Small intestine (tissue), 16 donors: ENCODE measurements at places on chromosomes 12 and 14.

- H3K4me3 ChIP-seq = no peak overlapping the region
- no peaks in the 10 kb centered on the region for H3K36me3 ChIP-seq
- no peak overlapping the region for H3K27ac ChIP-seq
Measured at GRCh38 chr12:67541625-67541991, 106.9 kb upstream of the DYRK2 start.

DNA sequence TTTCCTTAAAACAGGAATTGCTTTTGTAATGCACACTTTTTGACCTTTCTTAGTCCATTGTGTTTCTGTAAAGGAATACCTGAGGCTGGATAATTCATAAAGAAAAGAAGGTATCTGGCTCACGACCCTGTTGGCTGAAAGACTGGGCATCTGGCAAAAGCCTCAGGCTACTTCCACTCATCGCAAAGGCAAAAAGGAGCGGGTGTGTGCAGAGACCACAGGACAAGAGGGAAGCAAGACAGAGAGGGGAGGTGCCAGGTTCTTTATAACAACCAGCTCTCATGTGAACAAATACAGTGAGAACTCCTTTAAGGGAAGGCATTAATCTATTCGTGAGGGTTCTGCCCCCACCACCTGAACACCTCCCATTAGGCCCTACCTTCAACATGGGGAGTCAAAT is 182.1 kb downstream of the C12orf50 start:
- H3K27me3 ChIP-seq = no peaks in the 10 kb centered on the region
- no peak for DNase-seq
- no peaks in the 10 kb centered on the region for H3K4me1 ChIP-seq
- H3K27ac ChIP-seq = no peak overlapping the region

GRCh38 chr14:76514213-76514998 is 138.5 kb downstream of the ESRRB start:
- no peak overlapping the region for H3K27ac ChIP-seq
- no peak for DNase-seq
- no peak overlapping the region for H3K4me3 ChIP-seq

GRCh38 chr12:16636435-16637055 is 30.6 kb upstream of the LMO3 start:
- no peak overlapping the region for H3K27ac ChIP-seq
- no peaks in the 10 kb centered on the region for H3K36me3 ChIP-seq
- no peaks in the 10 kb centered on the region for H3K4me1 ChIP-seq
- H3K27me3 ChIP-seq = no peaks in the 10 kb centered on the region
- H3K4me3 ChIP-seq = no peak overlapping the region

- H3K27ac ChIP-seq = peak overlapping the region; percentile 97
- DNase-seq = peak; percentile 79
- peaks cover 4% of the 10 kb centered on the region for H3K4me1 ChIP-seq
- H3K27me3 ChIP-seq = no peaks in the 10 kb centered on the region
Measured at GRCh38 chr14:32078023-32078857, 1.1 kb downstream of the ARHGAP5 start.

DNA sequence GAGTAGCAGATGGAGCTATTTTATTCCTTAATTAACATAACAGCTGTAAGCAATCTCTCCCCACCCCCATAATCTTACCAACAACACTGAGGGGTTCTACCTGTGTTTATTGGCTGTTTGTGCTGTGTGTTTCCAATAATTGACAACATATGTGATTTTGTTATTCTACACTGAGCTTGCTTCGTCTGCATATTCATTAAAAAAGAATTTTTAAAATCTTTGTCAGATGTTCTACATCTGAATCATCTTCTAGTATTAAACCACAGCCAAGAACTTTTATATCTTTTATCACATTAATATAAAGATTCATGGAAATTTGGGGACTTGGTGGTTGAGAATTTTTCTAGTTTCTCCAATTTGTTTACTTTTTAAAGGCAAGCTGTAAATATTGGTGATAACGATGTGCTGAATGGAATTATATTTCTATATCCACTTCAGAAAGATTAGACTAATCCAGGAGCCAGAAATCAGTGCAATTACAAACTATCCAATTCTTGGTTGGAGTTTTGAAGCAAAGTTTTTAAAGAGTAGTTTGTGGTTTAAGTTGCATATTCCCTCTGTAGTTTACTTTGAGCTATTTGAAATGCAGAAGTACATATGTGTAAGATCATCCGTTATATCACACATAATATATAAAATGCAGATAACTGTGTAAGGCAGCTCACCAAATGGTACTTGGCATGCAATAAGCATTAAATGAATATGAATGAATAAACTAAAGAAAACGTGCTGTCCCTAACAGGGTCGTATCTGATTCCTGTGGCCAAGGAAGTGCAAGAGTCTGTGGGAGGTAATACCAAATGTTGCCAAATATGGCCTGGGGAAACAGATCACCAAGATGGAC is 206.9 kb downstream of the PELI2 start:
- H3K4me1 ChIP-seq = peaks cover 3% of the 10 kb centered on the region
- H3K27ac ChIP-seq = no peak overlapping the region
- H3K4me3 ChIP-seq = no peak overlapping the region
- H3K27me3 ChIP-seq = no peaks in the 10 kb centered on the region

DNA sequence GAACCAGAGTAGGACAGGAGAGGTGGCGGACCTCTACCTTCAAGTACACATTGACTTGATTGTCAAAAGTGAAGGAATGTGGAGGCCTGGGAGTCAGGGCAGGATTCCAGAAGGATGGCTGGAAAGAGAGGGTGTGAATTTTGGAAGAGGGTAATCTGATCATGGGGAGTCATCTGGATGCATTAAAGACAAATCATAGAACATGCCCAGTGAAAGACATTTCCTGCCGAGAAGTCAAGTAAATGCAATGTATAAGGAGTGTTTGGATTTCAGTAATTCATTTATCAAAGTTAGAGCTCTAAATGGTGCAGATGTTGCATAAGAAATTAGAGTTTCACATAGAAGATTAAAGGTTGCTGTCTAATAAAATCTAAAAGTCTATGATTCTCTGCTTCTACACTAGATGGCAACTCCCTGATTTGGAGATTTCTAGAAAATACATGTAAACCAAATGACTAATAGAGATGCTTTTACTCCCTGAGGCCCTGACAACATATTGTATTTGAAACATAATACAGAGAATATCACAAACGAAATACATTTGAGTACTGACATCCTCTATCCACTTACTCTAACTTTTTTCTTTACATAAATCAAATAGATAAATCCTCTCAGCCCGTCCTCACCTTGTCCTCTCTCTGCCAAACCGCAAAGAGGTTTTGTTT is 91.3 kb downstream of the KCNA5 start:
- no peak for DNase-seq
- H3K27ac ChIP-seq = no peak overlapping the region
- H3K4me3 ChIP-seq = no peak overlapping the region

GRCh38 chr14:55693904-55694303 is 113.9 kb downstream of the KTN1 start:
- H3K4me3 ChIP-seq = no peak overlapping the region
- peaks cover 24% of the 10 kb centered on the region for H3K4me1 ChIP-seq
- no peak overlapping the region for H3K27ac ChIP-seq
- no peak for DNase-seq
- no peaks in the 10 kb centered on the region for H3K36me3 ChIP-seq

DNA sequence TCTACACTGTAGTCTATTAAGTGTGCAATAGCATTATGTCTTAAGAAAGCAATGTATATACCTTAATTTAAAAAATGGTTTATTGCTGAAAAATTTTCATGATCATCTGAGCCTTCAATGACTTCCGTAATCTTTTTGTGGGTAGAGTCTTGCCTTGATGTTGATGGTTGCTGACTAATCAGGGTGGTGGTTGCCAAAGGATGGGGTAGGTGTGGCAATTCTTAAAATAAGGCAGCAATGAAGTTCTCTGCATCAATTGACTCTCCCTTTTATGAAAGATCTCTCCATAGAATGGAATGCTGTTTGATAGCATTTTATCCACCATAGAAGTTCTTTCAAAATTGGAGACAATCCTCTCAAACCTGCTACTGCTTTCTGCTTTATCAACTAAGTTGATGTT is 41.1 kb downstream of the BBS10 start:
- H3K4me1 ChIP-seq = no peaks in the 10 kb centered on the region
- H3K27ac ChIP-seq = no peak overlapping the region
- no peaks in the 10 kb centered on the region for H3K36me3 ChIP-seq
- H3K27me3 ChIP-seq = no peaks in the 10 kb centered on the region

DNA sequence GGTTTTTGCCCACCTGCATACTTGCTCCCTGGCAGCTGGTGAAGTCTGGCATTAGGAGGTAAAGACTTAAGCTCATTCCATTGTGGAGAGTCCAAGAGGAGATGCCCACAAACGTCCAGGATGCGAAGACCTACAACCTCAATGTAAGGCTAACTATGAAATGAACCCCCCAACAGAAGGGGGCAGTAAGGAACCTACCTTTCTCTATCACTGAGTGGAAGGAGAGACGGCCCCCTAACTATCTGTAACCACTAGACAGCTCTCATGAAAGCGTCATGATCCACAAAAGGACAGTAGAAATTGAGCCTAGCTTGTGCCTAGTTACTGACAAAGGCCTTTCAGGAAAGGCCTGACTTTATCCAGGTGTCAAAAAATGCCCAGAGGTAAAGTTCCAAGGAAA is 55.3 kb downstream of the ZFYVE21 start:
- peaks cover 9% of the 10 kb centered on the region for H3K36me3 ChIP-seq
- H3K27ac ChIP-seq = no peak overlapping the region
- no peaks in the 10 kb centered on the region for H3K4me1 ChIP-seq
- H3K4me3 ChIP-seq = no peak overlapping the region

GRCh38 chr14:71437870-71438269 is 494.4 kb upstream of the RGS6 start:
- no peak overlapping the region for H3K27ac ChIP-seq
- H3K4me1 ChIP-seq = no peaks in the 10 kb centered on the region
- no peak overlapping the region for H3K4me3 ChIP-seq
- DNase-seq = no peak
- no peaks in the 10 kb centered on the region for H3K36me3 ChIP-seq

DNA sequence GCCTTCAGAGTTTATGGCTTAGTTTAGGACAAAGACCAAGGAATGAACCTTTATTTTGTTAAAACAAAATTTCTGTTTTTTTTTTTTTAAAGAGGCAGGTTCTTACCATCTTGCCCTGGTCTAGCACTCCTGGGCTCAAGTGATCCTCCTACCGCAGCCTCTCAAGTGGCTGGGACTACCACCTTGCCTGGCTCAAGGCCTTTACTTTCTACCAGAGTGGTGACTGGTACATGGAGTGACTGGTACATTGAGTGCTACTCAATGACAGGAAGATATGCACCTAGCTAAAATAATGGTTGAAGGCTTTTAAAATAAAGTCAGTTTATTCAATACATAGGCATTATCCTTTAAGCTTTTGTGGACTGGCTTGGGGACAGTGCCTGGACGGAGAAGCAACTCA is 32.6 kb downstream of the PRICKLE1 start:
- no peaks in the 10 kb centered on the region for H3K4me1 ChIP-seq
- no peaks in the 10 kb centered on the region for H3K27me3 ChIP-seq
- H3K4me3 ChIP-seq = no peak overlapping the region
- no peak for DNase-seq
- H3K27ac ChIP-seq = no peak overlapping the region

GRCh38 chr14:80664576-80664975 is 277.0 kb downstream of the CEP128 start:
- no peak overlapping the region for H3K27ac ChIP-seq
- no peaks in the 10 kb centered on the region for H3K36me3 ChIP-seq
- DNase-seq = no peak
- no peaks in the 10 kb centered on the region for H3K27me3 ChIP-seq

DNA sequence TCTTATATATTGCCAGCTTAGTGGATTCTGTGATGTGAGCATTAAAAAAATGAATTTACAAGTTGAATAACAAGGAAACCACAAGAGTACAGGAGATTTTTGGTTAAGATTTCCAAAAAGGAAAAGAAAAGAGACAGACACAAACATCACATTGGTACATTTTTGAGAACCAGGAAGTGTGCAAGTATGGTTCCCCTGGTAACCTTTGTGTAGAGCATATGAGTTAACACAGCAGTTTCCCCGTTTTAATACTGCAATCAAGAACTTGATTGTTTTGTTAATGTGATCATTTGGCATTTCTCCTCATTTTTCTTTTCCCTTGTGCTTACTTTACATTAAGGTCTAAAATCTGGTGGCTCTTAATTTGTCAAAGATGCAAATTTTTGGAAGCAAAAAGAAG is 490.4 kb upstream of the ATP2B1 start:
- DNase-seq = no peak
- H3K4me1 ChIP-seq = no peaks in the 10 kb centered on the region
- H3K27me3 ChIP-seq = no peaks in the 10 kb centered on the region
- no peak overlapping the region for H3K27ac ChIP-seq
- no peak overlapping the region for H3K4me3 ChIP-seq

- H3K27ac ChIP-seq = no peak overlapping the region
- H3K4me3 ChIP-seq = no peak overlapping the region
- no peaks in the 10 kb centered on the region for H3K36me3 ChIP-seq
- no peak for DNase-seq
Measured at GRCh38 chr12:46265102-46265501, 3.7 kb downstream of the SLC38A1 start.

DNA sequence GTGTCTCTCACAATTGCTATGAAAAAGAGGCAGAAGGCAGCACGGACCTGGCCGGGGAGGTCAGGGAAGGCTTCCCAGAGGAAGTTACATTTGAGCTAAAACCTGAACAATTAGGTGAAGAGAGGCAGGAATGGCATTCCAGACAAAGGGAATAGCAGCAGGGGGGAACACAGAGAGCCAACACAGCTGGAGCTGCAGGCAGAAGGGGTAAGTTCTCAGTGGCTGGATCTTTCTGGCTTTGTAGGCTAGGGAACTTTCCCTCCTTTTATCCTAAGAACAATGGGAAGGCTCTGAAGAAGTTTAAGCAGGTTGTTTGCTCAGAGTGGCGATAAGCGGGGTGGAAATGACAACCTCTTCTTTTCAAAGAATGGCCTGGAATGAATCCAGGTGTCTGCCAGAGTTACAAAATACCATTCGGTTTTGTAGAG is 100.0 kb downstream of the PRIMA1 start:
- no peaks in the 10 kb centered on the region for H3K27me3 ChIP-seq
- H3K27ac ChIP-seq = no peak overlapping the region
- H3K4me1 ChIP-seq = no peaks in the 10 kb centered on the region
- H3K4me3 ChIP-seq = no peak overlapping the region

DNA sequence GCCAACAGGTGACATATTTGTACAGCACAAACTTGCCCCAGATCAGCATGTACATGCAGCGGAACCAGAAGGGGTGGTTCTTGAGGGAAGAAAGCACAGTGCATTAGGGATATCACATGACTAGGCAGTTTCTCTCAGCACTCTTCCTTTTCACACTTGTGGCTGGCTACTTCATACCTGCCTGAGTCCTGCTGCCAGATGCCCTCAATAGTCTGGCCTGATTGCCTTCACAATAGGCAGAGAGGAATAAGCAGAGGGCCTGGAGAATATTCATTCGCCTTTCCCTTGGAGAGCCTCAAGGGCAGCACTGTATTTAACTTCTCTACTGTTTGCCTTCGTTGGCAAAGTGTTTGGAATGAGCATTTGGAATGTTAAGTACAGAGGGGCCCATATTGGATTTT is 7.9 kb downstream of the EMG1 start:
- H3K4me3 ChIP-seq = no peak overlapping the region
- DNase-seq = no peak
- peaks cover 46% of the 10 kb centered on the region for H3K4me1 ChIP-seq
- H3K36me3 ChIP-seq = peaks cover 43% of the 10 kb centered on the region

- peak; percentile 30 for DNase-seq
- H3K4me1 ChIP-seq = peaks cover 14% of the 10 kb centered on the region
- H3K36me3 ChIP-seq = no peaks in the 10 kb centered on the region
- H3K27me3 ChIP-seq = no peaks in the 10 kb centered on the region
- H3K4me3 ChIP-seq = no peak overlapping the region
- H3K27ac ChIP-seq = no peak overlapping the region
Measured at GRCh38 chr14:74852922-74853530, 22.9 kb downstream of the PROX2 start.
